ENCODE measurements at places on chromosomes 11 and 22.

GRCh38 chr11:100830978-100831732 is 144.1 kb downstream of the ARHGAP42 start:
- DNase-seq = peak; percentile 18

GRCh38 chr11:83681031-83681781 is 395.0 kb upstream of the CCDC90B start:
- DNase-seq = no peak

GRCh38 chr11:18618342-18619025 is 15.7 kb downstream of the SPTY2D1 start:
- DNase-seq = no peak

GRCh38 chr22:19959043-19959586 is 17.5 kb upstream of the TXNRD2 start:
- DNase-seq = no peak

DNA sequence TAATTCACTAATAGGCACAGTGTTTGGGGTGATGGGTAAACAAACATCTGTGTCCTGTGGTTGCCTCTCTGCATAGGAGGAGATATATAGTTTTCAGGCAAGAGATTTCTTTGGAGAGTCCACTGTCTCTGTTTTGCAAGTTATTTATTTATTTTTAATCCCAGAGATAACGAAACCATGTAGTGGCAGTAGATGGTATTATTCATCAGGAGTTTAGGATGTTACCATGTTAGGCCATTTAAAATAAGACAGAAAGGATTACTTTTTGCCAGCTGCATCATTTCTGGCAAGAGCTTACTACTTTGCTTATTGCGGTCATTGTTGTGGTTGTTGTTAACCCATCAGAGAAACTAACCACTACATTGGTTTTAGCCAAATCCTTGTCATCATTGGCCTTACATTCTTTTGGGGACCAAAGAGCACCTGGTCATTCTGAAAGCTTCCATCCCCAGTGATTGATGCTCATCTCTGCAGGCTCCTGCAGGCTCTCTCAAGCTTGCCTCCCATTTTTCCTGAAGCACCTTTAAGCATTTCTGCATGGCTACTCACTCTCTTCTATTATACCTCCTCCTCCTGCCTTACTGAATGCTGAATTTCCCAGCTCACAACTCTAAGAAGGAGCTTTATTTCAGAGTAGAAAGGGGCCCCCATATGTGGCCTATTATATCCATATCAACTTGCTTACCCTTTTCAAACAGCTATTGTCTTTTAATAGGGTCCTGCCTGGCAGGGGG is 84.4 kb downstream of the CSTPP1 start:
- DNase-seq = peak; percentile 21

Data from A172 (cell line).